Pulmonary artery endothelial cell (primary cell): ENCODE measurements at places on chromosomes 11 and 22. TPM values are rescaled to one million over a fixed set of nuclear protein-coding genes. Genes with fewer than 3 reads are reported as not detected.

The PLEKHA7 gene
- 0.20 and 0.56 TPM in 2 replicates for total RNA-seq

The CD248 gene
- 0.04 TPM in 1 of 2 replicates, not detected in the other for total RNA-seq

The DMC1 gene
- 2.2 and 3.1 TPM in 2 replicates for total RNA-seq

The TSSC4 gene
- 63.2 and 82.5 TPM in 2 replicates for total RNA-seq

The DNAJB13 gene
- total RNA-seq: not detected in 2 replicates

The CPT1B gene
- total RNA-seq: 0.92 and 2.7 TPM in 2 replicates

The VEGFB gene
- total RNA-seq: 18.4 and 18.7 TPM in 2 replicates

The APOL4 gene
- total RNA-seq: 0.04 and 0.53 TPM in 2 replicates

The AIFM3 gene
- total RNA-seq: 0.07 and 0.56 TPM in 2 replicates

The GALNT18 gene
- total RNA-seq: 0.53 and 1.7 TPM in 2 replicates

- DNase-seq: no peak
These were observed 2.7 kb upstream of the IGSF22 start for GRCh38 chr11:18728658-18729057.

DNA sequence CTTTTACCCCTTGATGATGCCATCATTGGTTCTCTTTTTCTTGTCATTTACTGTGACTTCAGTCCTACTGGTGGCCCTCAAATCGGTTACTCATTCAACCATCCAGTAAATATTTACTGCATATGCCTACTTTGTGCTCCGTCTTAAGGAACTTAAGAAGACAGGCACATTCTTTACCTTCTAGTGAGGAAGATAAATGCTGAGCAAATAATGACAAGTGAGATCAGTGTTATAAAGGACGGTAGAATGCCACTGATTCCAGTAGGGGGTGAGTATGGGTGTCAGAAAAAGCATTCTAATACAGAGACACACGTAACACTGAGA, 1.6 kb downstream of the ANKRD42 start:
- DNase-seq: no peak

GRCh38 chr11:110366291-110366690, 63.5 kb upstream of the FDX1 start:
- no peak for DNase-seq

- DNase-seq: no peak
These were observed 18.1 kb downstream of the PACSIN2 start for GRCh38 chr22:42996646-42997365.

GRCh38 chr11:77206264-77207018, 78.4 kb downstream of the MYO7A start:
- no peak for DNase-seq

- DNase-seq: no peak
These were observed 26.9 kb downstream of the TRMU start for GRCh38 chr22:46362203-46362933.

DNA sequence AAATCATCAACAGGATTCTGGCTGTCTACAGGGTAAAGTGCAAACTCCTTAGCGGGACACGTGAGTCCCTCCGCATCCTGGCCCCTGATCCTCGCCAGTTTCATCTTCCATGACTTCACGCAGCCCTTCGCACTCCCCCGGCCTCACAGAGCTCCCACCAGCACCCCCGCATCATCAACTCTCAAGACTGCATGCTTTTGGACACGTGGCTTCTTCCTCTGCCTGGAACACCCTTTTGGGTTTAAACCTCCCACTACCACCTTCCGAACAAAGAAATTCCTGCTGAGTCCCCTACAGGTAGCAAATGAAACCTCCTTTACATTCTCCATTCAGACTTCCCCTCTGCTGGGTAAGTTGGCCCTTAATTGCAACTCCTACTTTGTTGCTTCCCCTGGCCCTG, 12.6 kb upstream of the EIF3M start:
- DNase-seq: no peak

DNA sequence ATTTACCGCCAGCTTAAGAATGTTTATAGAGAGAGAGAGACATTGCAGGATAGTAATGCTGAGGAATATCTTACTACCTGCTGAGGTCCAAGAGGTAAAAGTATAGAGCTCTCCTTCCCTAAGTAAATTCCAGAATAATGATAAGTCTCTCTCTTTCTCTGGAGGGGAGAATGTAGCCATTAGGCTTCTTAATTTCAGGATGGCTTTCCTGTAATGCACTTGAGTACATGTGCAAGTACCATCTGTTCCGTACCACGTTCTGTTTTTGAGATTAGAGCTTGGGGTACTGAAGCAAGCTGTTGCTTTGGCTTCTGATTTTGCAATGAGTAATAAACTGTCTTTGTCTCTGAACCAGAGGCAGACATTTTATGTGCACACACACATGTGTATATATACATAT, 1314.0 kb downstream of the JRKL start:
- no peak for DNase-seq

DNA sequence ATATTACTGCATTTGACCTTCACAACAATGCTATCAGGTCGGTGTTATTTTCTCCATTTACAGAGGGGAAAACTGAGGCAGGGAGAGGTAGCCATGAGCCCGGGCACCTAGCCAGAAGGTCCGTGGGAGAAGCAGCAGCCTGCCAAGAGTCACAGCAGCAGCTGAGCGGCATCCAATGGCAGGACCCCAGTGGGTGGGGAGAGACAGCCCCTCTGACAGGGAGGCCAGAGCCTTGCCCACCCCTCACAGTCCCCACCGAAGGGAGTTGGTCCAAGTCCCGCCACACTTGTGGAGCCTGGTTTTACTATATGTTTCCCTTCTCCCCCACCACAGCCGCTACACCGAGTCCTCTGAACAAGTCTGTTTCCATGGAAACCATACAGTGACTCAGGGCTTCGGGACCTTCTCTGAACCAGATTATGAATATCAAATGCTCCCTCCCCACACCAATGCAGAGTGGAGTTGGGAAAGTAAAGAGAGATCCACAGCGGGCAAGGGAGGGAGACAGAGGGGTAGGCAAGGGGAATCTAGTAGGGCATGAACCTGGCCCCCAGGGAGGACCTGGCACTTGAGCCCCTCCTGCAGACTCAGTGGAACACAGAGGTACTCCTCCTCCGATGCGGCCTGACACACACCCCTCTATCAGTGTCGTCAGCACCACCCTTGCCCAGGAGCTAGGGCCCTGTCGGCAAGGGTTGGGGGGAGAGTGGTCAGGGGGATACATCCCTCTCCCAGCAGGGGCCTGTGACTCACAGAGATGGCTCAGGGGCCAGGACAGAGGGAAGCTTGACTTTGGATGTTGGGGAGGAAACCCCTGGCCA, 2.5 kb downstream of the CHST1 start:
- peak; percentile 62 for DNase-seq

DNA sequence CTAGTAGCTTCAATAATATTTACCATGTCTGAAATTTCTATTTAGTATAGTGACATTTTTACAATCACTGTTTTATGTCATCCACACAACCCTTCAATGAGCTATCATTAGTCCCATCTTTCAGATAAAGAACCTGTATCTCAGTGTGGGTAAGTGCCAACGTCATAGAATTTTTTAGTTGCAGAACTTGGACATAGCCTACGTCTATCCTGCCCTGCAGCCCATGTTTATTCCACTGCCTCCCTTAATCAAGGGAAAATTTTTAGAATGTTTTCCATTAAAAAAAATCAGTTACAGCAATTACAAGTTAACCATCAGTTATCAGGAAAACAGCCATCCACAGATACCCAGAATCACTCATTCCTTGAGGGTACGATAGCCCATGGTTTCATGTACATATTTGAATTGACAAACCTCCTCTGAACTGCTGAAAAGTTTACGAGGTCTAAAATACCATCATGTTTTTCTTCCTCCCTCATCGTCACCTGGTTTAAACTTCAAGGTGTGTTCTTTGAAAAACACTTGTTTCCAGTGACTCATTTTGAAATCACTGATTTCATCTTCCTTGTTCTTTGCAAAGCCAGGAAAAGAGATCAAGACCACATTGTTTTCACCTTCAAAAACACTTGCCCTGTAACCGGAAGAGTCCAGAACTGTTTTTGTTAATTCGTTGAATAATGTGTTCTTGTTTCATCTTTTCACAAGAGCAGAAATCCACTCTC, 100.9 kb downstream of the FAM76B start:
- DNase-seq: no peak

DNA sequence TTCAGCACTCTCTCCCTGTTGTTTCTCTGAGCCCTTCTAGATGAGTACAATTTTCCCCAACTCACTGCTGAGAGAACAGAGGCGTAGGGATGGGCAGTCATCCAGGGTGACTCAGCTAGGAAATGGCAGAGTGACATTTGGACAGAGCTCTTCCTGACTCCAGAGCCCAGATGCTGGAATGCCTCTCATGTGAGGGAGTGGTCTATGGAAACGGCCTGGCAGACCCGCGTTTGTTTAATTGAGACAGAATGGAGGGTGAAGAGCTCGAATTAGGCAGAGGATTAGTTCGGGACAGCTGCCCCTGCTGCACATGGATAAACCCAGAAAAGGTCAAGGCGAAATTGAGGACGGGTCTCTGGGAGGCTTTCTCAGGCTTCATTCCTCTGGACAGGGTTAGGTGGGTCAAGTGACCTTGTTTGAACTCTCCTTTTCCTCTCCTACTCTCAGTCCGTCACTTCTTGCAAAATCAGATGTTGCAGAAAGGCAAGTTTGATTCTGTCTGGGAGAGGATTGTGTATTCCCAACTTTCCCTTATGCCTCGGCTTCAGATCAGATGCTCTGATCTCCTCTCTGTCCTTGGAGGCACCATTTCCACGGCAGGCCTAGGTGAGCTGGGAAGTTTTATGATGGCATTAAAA, 7.6 kb upstream of the LMO2 start:
- DNase-seq: peak; percentile 89

GRCh38 chr11:5367448-5368074, 16.1 kb upstream of the OR51M1 start:
- peak; percentile 64 for DNase-seq

- no peak for DNase-seq
These were observed 26.0 kb upstream of the LRRC10B start for GRCh38 chr11:61482513-61482912.

DNA sequence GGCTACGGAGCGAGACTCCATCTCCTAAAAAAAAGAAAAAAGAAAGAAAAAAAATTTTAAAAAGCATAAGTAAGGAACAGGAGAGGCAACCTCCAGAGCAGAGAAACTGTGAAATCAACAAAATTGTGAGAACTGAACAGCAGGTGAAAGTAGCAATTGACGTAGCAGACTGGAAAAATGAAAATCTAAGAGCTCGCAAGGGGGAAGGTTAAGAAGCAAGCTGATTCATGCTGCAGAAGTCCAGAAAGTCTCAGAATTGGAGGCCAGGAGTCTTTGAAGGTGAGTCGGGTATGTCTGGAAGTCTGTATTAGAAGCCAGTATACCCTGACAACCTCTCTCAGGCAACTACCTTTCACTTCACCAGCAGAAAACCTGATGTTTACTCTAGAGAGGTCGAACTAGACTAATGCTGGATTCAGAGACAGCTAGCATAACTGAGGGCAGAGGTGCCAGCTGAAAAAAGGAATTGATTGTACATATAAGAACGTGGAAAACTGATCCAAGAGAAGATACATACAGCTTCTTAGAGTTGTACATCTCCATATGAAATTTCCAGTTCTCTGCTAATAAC, 161.5 kb downstream of the WNT11 start:
- no peak for DNase-seq

GRCh38 chr11:127625402-127625801, 624.8 kb upstream of the KIRREL3 start:
- no peak for DNase-seq

- no peak for DNase-seq
These were observed at the start of gene SLC6A5 for GRCh38 chr11:20599221-20600019. Gene SLC6A5 (plus strand): TSS chr11:20599608. CDS start chr11:20599673, 65 bp downstream.

DNA sequence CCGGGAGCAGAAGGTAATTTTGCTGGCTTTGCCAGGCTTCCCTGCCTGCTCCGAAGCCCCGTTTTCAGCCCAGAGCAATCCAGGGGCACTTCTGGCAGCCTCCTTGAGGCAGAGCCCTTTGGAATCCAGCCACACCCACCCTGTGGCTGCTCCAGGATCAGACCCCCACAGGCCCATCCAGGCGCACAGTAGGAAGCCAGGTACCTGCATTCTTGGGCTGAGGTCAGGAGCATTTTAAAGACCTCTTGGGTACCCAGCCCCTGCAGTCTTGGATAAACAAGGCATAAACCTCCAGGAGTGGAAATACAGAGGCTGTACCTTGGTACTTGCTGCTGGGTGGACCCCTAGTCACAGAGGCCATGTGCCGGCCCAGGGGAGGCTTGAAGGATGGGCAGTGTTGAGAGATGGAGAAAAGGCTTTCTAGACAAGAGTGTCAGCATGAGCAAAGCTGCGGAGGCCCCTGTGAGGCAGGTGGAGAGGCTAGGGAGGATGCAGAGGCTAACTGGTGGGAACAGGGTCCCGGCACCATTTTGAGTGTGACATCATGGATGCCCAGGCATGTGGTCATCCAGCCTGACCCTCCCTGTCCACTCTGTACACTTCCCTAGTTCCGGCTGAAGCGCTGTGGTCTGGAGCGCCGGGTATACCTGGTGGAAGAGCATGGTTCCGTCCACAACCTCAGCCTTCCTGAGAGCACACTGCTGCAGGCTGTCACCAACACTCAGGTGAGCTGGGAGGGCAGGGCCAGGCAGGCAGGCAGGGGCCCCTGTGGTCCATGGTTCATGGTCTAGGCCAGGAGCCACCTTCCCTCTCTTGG, 3.9 kb downstream of the MUS81 start:
- no peak for DNase-seq
